ENCODE measurements at places on chromosomes 6 and 20. TPM values are rescaled to one million over a fixed set of nuclear protein-coding genes. Genes with fewer than 3 reads are reported as not detected.

- DNase-seq: no peak
These were observed 320.1 kb downstream of the TAF4 start for GRCh38 chr20:61745397-61746146.

The GLP1R gene
- not detected for total RNA-seq

The WFDC5 gene
- not detected for total RNA-seq

DNA sequence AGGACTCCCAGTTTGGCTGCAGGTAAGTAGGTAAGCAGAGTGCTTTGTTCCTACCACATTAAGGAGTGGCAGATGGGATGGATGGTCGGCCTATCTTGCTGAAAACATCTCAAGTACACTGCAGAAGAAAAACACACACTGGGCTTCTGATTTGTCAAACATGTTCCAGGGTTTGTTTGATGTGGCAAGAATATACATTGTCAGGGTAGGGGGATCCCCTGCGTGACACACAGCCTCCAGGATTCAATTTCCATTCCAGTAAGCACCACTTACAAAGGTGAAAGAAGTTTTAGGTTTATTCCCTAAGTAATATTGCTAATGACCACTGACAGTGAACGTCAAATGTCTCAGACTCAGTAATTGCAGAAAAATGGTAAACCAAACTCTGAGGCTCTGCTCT is 26.0 kb upstream of the KIF16B start:
- DNase-seq: no peak

DNA sequence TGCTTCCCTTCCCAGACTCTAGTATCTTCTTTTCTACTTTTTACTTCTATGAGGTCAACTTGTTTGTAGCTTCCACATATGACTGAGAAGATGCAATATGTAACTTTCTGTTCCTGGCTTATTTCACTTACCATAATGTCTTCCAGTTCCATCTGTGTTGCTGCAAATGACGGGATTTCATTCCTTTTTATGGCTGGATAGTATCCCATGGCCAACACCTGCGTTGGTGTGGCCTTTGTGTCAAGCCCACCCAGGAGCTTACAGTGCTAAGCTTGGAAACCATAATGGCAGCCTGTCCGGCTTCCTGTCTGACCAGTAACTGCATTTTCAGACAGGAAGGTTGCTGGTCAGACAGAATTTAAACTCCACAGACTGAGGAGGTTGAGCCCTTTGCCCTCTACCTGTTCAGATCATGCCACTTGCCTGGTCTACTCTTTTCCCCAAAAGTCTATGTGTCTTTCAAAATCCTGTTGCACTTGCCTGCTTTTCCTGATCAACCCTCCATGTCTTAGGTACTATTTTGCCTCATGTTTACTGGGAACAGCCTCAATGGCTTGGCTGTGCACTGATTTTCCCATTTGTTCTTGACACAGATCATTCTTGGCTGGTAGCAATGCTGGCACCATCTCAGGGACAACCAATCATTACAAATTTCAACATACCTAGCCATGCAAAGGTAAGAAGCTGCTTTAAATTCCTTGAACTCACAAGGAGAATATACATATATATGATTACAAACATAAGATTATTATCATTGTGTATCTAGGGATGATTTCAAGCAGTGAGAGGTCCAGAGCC is 114.3 kb upstream of the PLEKHG1 start:
- no peak for DNase-seq
